ENCODE measurements at places on chromosomes 4 and X. TPM values are rescaled to one million over a fixed set of nuclear protein-coding genes. Genes with fewer than 3 reads are reported as not detected.

The AFF2 gene
- total RNA-seq = not detected

The LRCH2 gene
- total RNA-seq = 0.04 TPM

The SASH3 gene
- not detected for total RNA-seq

The NUDT10 gene
- 0.38 TPM for total RNA-seq

The BCORL1 gene
- 8.4 TPM for total RNA-seq

The CFAP99 gene
- total RNA-seq = not detected

The BST1 gene
- total RNA-seq = 17.6 TPM

The CXCL6 gene
- not detected for total RNA-seq

The KLHL13 gene
- 0.39 TPM for total RNA-seq

The EIF1AX gene
- 98.4 TPM for total RNA-seq

The LONRF3 gene
- total RNA-seq = 3.3 TPM

The MUC7 gene
- total RNA-seq = not detected

The INTS6L gene
- total RNA-seq = 0.23 TPM

The PAK3 gene
- total RNA-seq = not detected

The KCND1 gene
- total RNA-seq = 1.1 TPM

The MAGED4 gene
- total RNA-seq = 7.7 TPM

The GABRE gene
- total RNA-seq = 21.9 TPM

The IL21 gene
- total RNA-seq = not detected

The TMSB15C gene
- 0.26 TPM for total RNA-seq

The ZNF711 gene
- total RNA-seq = 0.89 TPM
